HFFc6 (cell line): ENCODE measurements at places on chromosomes 6 and 20.

- no peak for DNase-seq
Measured at GRCh38 chr20:60131375-60131774, 173.2 kb downstream of the CDH26 start.

- no peak for DNase-seq
Measured at GRCh38 chr6:146856296-146856695, 257.5 kb downstream of the ADGB start.

DNA sequence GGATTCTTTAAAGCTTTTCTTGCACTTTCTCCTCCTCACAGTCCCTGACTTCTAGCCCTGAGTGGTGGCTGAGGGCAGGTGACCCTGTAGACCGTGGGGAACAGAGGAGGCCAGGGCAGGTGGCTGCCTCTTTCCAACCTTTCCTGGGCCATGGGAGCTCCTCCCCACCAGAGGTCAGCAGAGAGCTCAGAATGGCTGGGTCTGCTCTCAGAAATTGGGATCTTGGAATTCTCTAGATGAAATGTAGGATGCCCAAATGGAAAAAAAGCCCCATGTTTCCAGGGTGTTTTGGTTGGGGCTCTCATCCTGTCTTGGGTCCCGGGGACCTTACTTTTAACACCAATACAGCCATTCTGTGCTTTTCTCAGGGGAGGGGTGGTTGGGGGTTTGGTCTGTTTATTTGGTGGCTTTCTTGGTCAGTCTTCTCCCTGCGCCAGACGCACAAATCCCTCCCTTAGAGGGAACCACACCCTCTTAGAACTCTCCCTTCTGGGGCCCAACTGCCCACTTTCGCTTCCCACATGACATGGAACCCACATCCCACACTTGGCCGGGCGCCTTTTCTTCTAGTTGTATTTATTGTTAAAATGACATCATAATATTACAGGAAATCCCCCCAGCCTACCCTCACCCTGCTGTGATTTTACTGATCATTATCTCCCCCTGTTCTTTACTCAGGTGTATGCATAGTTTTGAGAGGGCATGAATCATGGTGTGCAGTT, 17.9 kb downstream of the GNAS start:
- peak; percentile 43 for DNase-seq

DNA sequence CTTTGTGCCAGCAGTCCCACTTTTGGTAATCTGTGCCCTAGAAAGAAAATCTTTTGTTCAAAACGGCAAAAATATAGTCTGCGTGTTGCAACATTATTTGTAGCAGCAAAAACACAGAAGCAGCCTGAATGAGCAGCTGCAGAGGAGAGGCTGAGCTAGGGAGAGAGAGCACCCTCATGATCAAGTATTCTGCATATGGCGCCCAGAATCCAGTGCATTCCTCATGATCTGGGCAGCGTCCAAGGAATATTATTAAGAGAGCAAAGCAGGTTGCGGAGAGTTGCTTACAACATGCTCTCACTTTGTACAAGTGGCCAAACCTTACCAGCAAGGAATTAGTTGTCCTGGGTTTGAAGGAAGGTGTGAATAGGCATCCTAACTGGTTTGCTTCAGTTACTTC, 25.9 kb downstream of the KIZ start:
- DNase-seq: no peak

DNA sequence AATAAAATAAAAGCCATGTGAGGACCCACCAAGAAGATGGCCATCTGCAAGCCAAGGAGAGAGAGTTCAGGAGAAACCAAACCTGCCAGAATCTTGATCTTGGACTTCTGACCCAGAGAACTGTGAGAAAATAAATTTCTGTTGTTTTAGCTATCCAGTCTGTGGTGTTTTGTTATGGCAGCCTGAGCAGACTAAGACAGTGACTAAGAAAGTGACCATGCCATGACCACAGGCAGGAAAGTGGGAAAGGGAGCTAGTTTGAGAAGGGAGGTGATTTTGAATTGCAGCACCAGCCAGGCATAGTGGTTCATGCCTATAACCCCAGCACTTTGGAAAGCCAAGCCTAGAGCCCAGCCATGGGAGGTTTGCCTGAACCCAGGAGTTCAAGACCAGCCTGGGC, 21.9 kb upstream of the C6orf62 start:
- peak; percentile 59 for DNase-seq

DNA sequence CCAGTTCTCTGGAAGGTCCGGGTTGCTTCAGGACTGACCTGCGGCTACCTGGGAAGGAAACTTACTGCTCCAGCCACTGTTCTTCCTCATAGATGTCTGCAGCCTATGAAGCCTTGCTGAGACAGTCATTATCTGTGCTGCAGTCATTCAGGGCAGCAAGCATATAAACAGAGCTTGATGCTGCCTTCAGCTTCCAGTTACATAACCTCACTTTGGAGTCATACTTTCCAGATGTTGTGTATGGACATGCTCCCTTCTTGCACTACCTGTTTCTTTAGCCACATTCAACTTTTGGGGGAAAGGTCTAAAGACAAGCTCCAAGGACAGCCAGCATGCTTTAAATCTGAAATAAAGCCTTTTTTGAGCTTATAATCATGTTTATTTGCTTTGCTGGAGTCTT, 98.1 kb downstream of the SLC24A3 start:
- no peak for DNase-seq

DNA sequence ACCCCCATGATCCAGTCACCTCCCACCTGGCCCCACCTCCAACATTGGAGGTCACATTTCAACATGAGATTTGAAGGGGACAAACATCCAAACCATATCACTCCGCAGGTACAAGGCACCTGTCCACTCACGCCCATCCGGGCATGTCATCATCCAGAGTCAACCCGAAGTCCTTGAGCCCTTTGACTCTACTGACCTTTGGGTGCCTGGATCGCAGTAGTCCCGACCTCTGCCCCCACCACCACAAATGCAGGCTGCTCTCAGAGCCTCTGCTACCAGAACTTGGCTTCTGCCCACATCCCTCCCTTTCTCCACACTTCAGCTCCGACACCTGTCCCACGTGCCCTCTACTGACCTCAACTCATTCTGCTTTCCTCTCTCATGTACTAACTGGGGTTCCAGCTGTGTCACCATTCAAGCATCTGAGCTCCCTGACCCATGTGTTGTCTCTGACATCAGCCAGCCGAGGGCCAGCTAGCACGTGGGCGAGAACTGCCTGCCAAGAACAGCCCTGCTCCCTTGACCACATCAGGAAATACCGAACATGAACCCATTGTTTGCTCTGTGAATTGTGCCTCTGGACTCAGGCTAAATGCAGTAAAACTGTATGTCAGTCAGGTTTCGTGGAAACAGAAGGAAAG, 498.3 kb upstream of the SULF2 start:
- DNase-seq: peak; percentile 41

- DNase-seq: no peak
Measured at GRCh38 chr20:62354031-62354808, 12.9 kb downstream of the LAMA5 start.
